ENCODE measurements at places on chromosomes 6 and 20.

DNA sequence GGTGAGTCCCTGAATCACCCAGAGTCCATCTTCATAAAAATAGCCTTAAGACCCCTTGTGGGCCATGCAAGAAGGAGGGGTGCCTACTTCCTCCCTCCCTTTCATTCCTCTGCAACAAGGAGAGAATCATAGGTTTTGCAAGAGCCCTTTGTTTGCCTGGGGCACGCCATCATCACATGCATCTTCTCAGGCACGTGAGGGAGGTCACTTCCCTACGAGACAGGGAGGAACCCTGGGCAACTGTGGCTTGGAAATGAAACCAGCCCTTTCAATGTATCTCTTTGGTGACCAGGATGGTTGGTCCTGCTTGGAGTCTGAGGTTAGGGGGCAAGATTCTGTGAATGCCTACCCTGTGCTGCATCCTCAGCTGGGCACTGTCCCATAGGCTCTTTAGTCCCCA, 194.8 kb downstream of the MAFB start:
- DNase-seq = no peak

- no peak for DNase-seq
Observed at GRCh38 chr20:57539889-57540288, 14.9 kb upstream of the CTCFL start.

- no peak for DNase-seq
Observed at GRCh38 chr6:5540370-5540769, 279.1 kb downstream of the FARS2 start.

DNA sequence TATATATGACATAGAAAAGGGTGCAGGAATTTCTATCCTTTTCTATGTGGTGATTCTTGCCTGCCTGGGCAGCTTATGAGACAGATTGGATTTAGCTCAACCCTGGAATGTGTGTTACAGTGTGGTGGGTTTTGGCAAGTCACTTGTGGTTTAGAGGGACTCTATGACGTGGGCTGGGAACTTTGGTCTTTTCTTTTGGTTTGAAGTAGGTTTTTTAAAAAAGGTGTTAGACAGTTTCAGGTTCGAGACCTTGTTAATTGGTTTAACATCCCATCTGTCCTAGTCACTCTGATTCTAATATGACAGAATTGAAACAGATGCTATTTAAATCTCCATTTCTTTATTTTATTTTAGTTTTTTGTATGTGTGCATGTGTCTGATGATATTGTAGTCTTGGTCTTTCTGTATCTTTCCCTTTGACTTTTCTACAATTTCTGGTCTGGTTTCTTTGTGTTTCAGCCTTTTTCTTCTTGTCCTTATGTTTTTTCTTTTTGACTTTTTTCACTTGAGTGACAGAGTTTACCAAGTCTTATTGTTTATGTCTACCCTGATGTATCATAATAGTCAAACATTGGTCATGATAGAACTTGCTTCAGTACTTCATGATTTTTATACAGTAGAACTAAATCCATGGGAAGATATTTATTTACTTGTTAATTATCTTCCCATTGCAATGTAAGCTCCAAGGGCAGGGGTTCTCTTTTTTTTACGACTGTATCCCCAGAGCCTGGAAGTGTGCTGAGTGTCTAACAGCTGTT, 174.3 kb downstream of the CDKAL1 start:
- no peak for DNase-seq

DNA sequence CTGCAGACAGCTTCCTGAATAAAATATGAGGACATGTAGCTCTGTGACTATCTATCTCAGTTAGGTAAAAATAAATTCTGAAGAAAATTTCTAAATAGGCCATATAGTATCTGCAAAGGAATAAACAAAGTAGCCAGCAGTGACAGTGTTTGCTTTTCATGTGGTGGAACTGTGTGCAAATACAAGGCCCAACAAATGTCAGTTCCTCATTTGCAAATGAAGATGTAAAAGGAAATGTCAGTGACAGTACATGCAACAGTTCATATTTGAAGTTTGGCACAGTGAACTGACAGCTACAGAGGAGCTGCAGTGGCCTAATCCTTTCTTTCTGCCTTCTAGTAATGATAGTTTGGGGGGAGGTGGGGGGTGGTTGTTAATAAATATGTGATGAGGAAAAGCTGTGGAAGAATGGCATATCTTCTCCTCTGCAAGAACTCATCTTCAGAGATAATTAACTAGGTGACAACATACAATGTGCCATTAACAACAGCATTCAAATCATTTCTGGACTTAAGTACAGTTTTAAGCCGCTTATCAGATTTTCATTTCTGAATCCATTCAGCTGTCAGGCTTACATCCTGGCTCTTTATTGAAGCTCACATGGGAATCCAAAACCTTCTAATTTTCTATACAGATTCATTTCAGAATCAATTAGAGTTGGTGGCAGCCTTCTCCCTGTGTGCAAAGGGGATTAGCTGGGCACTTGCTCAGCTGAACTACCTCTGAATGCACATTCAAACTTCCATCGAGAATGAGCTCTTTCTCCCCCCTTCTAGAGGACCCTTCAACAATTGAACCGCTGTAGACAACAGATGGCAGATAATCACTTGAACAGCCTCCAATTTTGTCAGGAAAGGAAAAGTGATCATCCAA, 1059.0 kb upstream of the EPHA7 start:
- DNase-seq = no peak

DNA sequence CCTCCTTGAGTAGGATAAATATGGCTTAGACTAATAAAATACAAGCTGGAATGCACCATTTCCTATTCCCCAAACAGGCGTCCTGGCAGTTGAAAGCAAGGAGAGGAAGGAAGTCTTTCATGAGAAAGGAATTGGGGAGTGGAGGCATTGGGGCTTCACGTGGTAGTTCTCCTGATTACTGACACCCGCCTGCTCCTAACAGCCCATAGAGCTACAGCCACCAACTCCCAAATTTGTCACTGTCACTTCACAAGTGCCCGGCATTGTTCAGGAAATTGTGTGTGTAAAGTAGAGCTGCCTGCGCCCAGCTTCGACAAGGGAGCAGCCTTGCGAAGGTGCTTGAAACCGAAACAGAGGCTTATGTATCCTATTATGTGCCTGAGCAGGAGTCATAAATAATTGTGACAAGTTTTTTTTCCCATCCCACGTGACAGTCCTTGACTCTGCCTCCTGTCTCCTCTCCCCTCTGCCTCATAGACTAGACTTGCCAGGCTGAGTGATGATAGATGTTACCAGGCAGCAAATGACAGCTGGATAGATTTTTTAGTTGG, 301.7 kb upstream of the ZFP64 start:
- DNase-seq = no peak
